ENCODE measurements at places on chromosomes 7 and 10.

GRCh38 chr10:10489805-10490571 is 527.7 kb upstream of the CELF2 start:
- peak; percentile 88 for DNase-seq

DNA sequence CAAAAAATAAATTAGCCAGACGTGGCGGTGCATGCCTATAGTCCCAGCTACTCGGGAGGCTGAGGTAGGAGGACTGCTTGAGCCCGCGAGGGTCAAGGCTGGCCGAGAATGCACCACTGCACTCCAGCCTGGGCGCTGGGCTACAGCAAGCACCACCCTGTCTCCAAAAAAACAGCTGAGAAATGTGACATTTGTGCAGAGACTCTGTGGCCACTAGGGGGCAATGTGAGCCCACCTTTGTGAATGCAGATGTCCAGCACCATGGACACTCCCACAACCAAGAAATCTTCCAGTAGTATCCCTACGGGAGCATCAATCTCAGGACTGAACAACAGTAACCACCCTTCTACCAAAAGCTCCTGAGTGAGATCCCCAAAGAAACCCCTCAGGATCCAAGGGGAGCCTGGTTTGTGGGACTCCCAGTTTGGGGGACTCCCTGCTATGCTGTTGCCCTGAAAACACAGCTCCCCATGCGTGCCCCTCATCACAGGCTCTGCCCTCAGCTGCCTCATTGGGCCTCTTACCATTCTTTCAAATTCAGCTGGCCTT is 6.2 kb upstream of the AHCYL2 start:
- DNase-seq: peak; percentile 77

- no peak for DNase-seq
These were observed 251.3 kb upstream of the VWC2 start for GRCh38 chr7:49522111-49522510.

- DNase-seq: peak; percentile 8
These were observed 33.8 kb upstream of the ARMS2 start for GRCh38 chr10:122420624-122421007.

DNA sequence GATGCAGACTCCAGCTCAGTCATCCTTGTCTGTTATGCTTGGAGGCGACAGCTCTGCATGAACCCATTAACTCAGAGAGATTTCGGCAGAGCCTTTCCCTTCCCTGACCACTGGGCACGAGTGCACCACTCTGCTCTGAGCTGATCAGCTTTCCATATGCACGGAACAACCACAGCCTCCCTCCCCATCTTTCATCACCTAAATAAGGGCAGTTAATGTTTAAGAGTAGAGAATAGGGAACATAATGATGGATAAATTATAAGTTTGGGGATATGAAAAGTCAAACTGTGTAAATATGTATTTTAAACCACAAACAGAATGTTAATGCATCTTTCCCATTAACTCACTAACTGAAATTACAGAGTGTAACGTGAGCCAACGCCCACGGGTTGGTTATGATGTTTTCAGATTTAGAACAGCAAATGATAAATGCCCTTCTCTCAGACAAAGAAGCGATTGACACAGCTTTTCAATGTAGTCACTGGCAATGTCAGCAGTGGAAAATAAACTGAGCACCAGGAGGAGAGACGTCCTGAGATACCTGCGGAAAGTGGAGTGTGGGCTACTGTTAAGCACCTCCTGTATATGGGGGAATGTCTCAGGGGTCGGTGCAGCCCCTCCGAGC is 658.2 kb downstream of the LRMDA start:
- DNase-seq: no peak
